ENCODE measurements at places on chromosomes 12 and 14. TPM values are rescaled to one million over a fixed set of nuclear protein-coding genes. Genes with fewer than 3 reads are reported as not detected.

DNA sequence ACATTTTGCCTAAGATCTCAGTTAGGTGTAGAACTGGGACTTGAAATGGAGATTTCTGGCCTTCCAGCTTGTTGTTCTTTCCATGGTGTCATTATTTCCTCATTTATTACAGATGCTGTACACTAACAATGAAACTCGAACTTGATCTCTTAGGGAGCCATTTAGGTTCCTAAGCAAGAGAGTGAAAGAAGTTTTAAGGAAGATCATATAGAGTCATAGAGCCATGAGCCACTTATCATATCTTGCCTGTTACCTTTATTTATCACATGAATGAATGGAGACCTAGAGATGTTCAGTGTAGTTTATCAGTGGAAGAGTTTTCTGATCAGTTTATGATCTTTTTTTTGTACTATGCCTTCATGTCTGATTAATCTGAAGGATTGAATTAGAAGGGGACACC lies 9.9 kb downstream of the HELB start:
- DNase-seq: no peak

SCYL2 gene
- 28.4 TPM for total RNA-seq

NEUROD4 gene
- not detected for total RNA-seq

RIPK3 gene
- total RNA-seq: 1.2 TPM

SERPINA10 gene
- total RNA-seq: not detected

DNA sequence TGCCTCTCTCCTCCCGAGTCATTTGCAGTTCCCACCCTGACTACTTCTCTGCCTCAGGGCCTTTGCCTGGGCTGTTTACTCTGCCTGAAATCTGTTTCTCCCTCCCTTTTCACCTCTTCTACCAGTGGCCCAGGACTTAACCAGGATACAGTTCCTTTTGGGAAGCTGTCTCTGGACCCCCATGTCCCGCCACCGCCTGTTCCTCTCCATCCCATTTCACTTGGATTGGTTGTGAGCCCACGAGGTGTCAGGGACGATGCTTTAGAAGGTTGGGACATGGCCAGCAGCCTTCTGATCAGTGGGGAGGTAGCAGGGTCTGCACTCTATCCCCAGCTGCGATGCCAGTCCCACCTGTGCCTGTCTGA lies 51.8 kb downstream of the FAM222A start:
- DNase-seq: no peak

GRCh38 chr14:21652209-21652808 lies 1.3 kb upstream of the OR4E2 start:
- no peak for DNase-seq
